ENCODE measurements at places on chromosomes 2 and 18. TPM values are rescaled to one million over a fixed set of nuclear protein-coding genes. Genes with fewer than 3 reads are reported as not detected.

The AMER3 gene
- not detected for total RNA-seq

DNA sequence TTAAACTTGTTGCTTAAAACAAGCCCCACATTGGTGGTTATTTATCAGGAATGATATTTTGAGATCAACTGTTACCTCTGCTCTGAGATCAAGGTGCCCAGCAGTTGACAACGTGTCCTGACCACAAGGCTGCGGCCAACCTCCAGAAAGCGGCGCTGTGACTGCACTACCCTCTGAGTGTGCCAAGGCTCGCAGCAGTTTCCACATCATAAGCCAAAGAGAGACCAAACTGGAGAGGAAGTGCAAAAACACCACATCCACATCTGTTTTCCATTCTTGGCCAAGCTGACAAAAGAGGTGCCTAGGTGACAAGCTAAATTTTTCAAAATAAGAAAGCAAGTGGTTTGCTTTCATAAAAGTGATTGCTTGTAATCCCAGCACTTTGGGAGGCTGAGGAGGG lies 410.8 kb upstream of the POU3F3 start:
- H3K4me3 ChIP-seq: no peak overlapping the region
- no peaks in the 10 kb centered on the region for H3K27me3 ChIP-seq

The DYNAP gene
- not detected for total RNA-seq

DNA sequence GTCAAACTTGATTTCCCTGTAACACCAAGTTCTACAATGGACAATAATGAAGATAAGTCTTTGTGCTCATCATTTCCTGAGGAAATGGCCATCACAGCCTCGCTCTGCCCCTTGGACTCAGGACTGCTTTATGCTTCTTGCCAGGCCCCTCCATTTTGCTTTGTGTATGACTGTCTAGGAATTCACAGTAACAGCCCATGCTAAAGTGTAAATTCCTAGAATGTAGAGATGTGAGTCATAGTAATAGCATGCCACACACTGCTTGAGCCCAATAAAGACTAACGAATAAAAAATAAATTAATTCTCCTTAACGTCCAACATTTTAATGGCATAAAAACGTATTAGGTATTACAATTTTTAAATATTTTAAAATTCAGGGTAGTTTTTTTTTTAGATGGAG lies 226.5 kb downstream of the PID1 start:
- DNase-seq: no peak
- H3K4me1 ChIP-seq: no peaks in the 10 kb centered on the region
- H3K4me3 ChIP-seq: no peak overlapping the region
- H3K27ac ChIP-seq: no peak overlapping the region
- no peaks in the 10 kb centered on the region for H3K36me3 ChIP-seq

DNA sequence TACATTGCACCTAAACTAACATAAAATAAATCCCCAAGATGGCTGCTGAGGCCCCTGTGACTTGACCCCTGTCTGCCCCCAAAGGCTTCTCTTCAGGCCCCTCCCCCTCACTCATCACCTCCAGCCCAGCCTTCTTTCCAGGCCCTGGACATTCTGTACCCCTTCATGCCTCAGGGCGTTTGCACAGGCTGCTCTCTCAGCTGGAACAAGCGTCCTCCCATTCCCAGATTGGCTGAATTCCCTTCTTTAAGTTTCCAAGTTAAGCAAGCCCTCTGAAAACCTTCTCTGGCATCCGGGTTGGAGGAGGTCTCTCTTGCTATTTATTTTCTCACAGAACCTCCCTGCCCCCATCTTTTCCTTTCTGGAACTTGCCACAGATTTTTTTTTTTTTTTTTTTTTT lies 165.2 kb upstream of the BCL2L11 start:
- no peaks in the 10 kb centered on the region for H3K4me1 ChIP-seq
- H3K36me3 ChIP-seq: no peaks in the 10 kb centered on the region
- no peak for DNase-seq
- H3K27ac ChIP-seq: no peak overlapping the region
- no peak overlapping the region for H3K4me3 ChIP-seq

The NAT8 gene
- total RNA-seq: not detected

DNA sequence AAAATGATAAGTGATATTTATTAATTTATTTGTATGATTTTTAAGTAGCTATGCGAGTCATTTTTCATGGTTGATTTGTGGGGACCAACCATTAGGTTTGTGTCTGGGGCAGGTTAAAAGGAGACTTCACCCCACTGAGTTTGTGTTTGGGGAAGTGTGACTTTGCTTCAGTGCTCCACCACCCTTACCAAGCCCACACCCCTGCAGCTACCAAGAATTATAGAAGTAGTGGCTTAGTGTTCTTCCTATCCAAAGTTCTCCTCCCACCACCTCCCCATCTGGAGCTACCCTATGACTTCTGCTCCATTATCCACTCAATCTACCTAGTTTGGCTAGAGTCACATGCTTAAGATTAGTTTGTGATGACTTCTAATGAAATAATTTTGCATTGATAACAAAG lies 182.1 kb upstream of the ZEB2 start:
- H3K27ac ChIP-seq: no peak overlapping the region
- DNase-seq: no peak
- no peaks in the 10 kb centered on the region for H3K27me3 ChIP-seq

GRCh38 chr18:48072428-48073204 lies 142.2 kb upstream of the SMAD2 start:
- no peak for DNase-seq
- H3K27me3 ChIP-seq: peaks cover 20% of the 10 kb centered on the region
- no peaks in the 10 kb centered on the region for H3K4me1 ChIP-seq
- H3K4me3 ChIP-seq: no peak overlapping the region
- no peak overlapping the region for H3K27ac ChIP-seq
- no peaks in the 10 kb centered on the region for H3K36me3 ChIP-seq

- H3K27me3 ChIP-seq: no peaks in the 10 kb centered on the region
- H3K4me3 ChIP-seq: no peak overlapping the region
- DNase-seq: no peak
- no peaks in the 10 kb centered on the region for H3K36me3 ChIP-seq
Observed at GRCh38 chr18:36692371-36692770, 136.4 kb downstream of the TPGS2 start.

The AOX1 gene
- 19.5 TPM for total RNA-seq

GRCh38 chr2:150733051-150733618 lies 245.7 kb upstream of the RND3 start:
- H3K36me3 ChIP-seq: no peaks in the 10 kb centered on the region
- H3K4me3 ChIP-seq: no peak overlapping the region
- H3K27me3 ChIP-seq: no peaks in the 10 kb centered on the region
- H3K4me1 ChIP-seq: no peaks in the 10 kb centered on the region
- H3K27ac ChIP-seq: no peak overlapping the region

DNA sequence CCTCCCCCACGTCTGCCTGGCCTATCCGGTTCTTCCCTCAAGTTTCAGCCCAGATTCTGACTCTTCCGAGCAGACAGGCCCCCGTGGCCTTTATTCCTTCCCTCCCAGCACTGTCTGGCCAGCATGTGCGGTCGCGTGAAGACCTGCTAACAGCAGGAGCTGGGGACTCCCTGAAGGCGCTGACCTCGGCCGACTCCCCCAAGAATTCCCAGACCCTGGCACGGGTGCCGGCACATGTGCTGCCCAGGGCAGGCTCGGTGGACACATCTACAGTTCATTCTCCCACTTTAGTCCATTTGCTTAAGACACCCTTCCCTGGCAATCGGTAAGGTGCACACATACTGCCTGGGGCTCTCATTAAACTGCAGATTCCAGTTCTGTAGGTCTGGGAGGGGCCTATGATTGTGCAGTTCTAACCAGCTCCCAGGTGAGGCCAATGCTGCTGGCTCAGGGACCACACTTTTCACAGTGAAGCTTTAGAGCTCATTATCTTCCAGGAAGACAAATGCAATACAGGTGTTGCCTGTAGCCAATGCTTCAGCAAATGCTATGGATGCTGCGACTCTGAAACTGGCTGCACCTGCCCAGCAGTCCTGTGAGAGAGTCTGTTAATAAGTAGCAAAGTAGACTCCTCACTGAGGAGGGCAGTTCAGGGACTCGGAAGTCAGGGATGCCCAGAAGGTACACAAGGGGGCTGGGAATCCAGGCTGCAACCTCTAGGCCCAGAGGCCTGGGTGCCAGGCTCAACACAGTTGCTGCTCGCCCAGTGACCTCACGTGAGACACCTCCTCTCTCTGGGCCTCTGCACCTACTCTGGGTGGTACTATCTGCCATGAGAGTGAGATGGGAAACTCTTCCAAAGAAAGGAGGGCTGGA lies 45.4 kb upstream of the TAF1B start:
- no peak overlapping the region for H3K4me3 ChIP-seq
- no peak overlapping the region for H3K27ac ChIP-seq
- H3K27me3 ChIP-seq: no peaks in the 10 kb centered on the region
- H3K36me3 ChIP-seq: no peaks in the 10 kb centered on the region
- no peak for DNase-seq
- peaks cover 36% of the 10 kb centered on the region for H3K4me1 ChIP-seq

The SF3B6 gene
- total RNA-seq: 353 TPM

DNA sequence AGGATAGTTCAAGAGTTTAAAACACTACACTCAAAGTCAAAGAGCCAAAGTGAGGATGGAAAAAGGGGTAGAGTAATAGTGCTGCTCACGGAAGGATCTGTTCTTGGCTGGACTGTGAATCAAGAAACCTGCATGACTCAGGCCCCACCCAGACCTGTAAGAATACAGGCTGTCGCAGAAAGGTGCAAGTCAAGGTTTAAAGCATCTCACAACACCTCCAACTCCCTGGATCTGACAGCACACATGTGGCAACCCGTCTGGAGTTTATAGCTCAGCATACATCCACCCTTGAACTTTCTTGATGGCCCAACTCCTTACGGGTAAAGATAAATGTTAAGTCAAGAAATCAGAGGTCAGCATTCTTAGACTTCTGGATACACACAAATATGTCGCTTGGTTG lies 6.3 kb downstream of the KIAA2012 start:
- H3K4me3 ChIP-seq: no peak overlapping the region
- H3K27me3 ChIP-seq: no peaks in the 10 kb centered on the region
- no peaks in the 10 kb centered on the region for H3K4me1 ChIP-seq
- no peak overlapping the region for H3K27ac ChIP-seq
- DNase-seq: no peak

GRCh38 chr2:26527726-26528585 lies 50.0 kb upstream of the OTOF start:
- peaks cover 3% of the 10 kb centered on the region for H3K27me3 ChIP-seq
- no peaks in the 10 kb centered on the region for H3K4me1 ChIP-seq
- H3K36me3 ChIP-seq: no peaks in the 10 kb centered on the region
- no peak overlapping the region for H3K27ac ChIP-seq
- no peak for DNase-seq

- H3K36me3 ChIP-seq: peaks cover 6% of the 10 kb centered on the region
- no peak overlapping the region for H3K27ac ChIP-seq
- DNase-seq: no peak
- H3K27me3 ChIP-seq: no peaks in the 10 kb centered on the region
Observed at GRCh38 chr2:120763931-120764330, 28.3 kb downstream of the GLI2 start.

The DSC3 gene
- 20.0 TPM for total RNA-seq

The LYG1 gene
- total RNA-seq: 0.37 TPM

DNA sequence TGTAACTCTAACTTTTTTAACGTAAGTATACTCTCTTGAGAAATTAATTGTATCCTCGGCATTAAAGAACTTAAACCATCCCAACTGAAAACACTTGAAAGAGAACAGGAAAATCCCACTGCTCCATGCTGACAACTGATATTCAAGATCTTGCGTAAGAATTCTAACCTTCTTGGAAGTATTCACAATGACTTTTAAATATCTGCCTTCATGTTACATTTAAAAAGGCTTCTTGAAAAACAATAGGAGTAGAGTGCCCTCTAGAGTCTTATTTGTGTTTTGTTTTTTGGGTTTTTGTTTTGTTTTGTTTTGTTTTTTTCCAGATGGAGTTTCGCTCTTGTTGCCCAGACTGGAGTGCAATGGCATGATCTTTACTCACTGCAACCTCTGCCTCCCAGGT lies 65.4 kb upstream of the DNAJC10 start:
- no peaks in the 10 kb centered on the region for H3K4me1 ChIP-seq
- no peaks in the 10 kb centered on the region for H3K36me3 ChIP-seq
- H3K27me3 ChIP-seq: no peaks in the 10 kb centered on the region
- no peak for DNase-seq
- no peak overlapping the region for H3K4me3 ChIP-seq

- H3K4me1 ChIP-seq: no peaks in the 10 kb centered on the region
- H3K4me3 ChIP-seq: no peak overlapping the region
- H3K36me3 ChIP-seq: no peaks in the 10 kb centered on the region
- no peak overlapping the region for H3K27ac ChIP-seq
Observed at GRCh38 chr2:205383601-205384000, 298.7 kb upstream of the NRP2 start.

The ABCG8 gene
- total RNA-seq: not detected

GRCh38 chr2:175282300-175282699 lies 100.8 kb upstream of the ATP5MC3 start:
- H3K4me1 ChIP-seq: no peaks in the 10 kb centered on the region
- no peak overlapping the region for H3K4me3 ChIP-seq
- peaks cover 13% of the 10 kb centered on the region for H3K27me3 ChIP-seq
- no peak overlapping the region for H3K27ac ChIP-seq

The OR6B2 gene
- not detected for total RNA-seq

- DNase-seq: no peak
- no peaks in the 10 kb centered on the region for H3K36me3 ChIP-seq
- H3K27ac ChIP-seq: no peak overlapping the region
- no peaks in the 10 kb centered on the region for H3K27me3 ChIP-seq
Observed at GRCh38 chr18:27826101-27826500, 350.8 kb downstream of the CDH2 start.

DNA sequence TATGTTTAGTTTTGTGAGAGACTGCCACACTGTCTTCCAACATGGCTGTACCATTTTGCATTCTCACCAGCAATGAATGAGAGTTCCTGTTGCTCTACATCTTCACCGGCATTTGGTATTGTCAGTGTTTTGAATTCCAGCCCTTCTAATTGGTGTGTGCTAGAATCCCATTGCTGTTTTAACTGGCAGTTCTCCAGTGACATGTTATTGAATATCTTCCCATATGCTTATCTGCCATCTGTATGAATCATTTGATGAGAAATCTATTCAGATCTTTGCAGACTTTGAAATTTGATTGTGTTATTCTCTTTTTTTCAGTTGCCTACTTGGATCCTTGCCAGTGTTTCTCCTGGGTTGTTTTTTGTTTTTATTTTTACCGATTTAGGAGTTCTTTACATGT lies 99.0 kb downstream of the SNTG2 start:
- no peak overlapping the region for H3K4me3 ChIP-seq
- no peak overlapping the region for H3K27ac ChIP-seq
- H3K27me3 ChIP-seq: no peaks in the 10 kb centered on the region
- peaks cover 39% of the 10 kb centered on the region for H3K4me1 ChIP-seq
- no peak for DNase-seq

All from SJSA1 (cell line).